ENCODE measurements at places on chromosomes 5 and 9.

DNA sequence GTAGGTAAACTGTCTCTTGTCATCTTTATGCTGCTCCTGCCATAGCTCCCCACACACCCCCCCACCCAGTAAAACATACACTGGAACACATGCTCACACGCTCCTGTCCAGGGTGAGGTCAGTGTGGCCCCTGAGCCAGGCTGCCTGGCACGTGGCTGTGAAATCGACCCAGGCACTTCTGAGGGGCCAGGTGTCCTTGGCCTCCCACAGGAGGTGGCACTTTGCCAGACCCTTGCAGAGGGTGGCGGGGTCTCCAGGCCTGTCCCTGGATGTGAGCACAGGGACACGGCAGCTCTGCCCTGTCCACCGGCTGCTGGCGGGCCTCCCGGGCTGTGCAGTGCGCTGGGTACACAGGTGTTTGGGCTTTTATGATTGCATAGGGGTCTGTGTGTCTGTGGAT, 10.0 kb upstream of the CRB2 start:
- DNase-seq, result no peak

GRCh38 chr9:124855944-124856765, 2.9 kb downstream of the WDR38 start:
- peak; percentile 41 for DNase-seq

- no peak for DNase-seq
Observed at GRCh38 chr9:36912620-36913019, 121.4 kb downstream of the PAX5 start.

- no peak for DNase-seq
Observed at GRCh38 chr9:37949576-37949975, 45.6 kb upstream of the SLC25A51 start.

DNA sequence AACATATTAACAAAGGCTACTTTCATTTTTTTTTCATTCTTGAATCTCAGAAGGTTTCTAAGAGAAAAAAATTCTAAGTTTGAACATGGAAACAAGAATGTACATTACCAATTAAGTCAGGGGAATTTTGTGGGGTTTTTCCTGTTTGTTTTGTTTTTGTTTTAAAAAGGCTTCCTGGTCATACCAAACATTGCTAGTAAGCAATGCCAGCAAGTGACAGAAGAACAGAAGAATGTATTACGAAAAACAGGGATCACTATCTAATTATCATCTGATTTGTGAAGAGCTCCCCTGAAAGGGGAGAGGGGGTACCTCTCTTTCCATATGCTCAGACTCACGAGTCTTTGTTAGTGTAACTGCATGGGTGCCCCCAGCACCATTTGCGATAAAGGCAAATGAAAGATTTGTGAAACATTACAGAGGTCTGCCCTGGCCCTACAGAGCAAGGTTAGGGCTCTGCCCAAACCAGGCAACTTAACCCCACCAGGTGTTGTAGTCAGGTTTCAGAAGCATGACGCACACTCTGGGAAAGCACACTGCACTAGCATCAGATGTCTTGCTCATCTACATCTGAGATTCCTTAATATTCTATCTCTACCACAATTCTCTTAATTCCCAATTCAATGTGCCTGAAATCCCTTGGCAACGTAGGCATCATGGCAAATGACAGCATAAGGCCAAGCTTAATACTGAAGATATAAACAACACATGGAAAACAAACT, 268.2 kb downstream of the MLLT3 start:
- no peak for DNase-seq

All from activated CD8-positive, alpha-beta T cell treated with anti-CD3 and anti-CD28 coated beads for 36 hours (primary cell).